ENCODE measurements at places on chromosomes 5 and 9.

DNA sequence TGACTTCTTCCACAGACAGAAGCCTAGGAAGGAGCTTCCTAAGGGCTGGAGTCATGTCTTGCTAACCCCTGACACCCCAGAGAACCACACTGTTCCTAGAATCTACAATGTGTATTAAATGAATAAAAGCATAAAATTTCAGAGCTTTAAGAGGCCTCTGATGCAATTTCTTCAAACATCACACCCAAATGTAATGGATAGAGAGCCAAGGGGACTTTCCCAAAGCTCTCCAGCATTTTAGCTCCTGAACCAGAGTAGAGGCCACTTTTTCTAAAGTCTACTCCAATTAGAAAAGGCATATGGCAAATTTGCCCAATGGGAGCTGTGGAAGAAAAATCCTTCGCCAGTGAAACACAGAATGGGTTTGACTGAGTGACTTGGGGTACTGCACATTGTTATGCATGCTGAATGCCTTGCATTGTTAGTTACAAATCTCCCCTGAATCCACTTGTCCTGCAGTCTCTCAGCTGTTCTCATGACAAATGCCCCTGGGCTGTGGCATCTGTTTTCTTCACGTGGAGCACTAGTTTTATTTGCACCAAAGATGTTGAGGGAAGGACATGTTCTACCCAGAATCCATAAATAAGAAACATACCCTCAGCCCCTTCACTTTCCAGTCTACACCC, 334.0 kb downstream of the ASTN2 start:
- H3K36me3 ChIP-seq, result no peaks in the 10 kb centered on the region
- H3K4me1 ChIP-seq, result no peaks in the 10 kb centered on the region
- no peaks in the 10 kb centered on the region for H3K27me3 ChIP-seq
- H3K4me3 ChIP-seq, result no peak overlapping the region

- H3K4me3 ChIP-seq, result no peak overlapping the region
- H3K4me1 ChIP-seq, result no peaks in the 10 kb centered on the region
- no peaks in the 10 kb centered on the region for H3K27me3 ChIP-seq
- H3K36me3 ChIP-seq, result no peaks in the 10 kb centered on the region
- no peak overlapping the region for H3K27ac ChIP-seq
- no peak for DNase-seq
Observed at GRCh38 chr5:9490494-9491097, 55.3 kb downstream of the SEMA5A start.

DNA sequence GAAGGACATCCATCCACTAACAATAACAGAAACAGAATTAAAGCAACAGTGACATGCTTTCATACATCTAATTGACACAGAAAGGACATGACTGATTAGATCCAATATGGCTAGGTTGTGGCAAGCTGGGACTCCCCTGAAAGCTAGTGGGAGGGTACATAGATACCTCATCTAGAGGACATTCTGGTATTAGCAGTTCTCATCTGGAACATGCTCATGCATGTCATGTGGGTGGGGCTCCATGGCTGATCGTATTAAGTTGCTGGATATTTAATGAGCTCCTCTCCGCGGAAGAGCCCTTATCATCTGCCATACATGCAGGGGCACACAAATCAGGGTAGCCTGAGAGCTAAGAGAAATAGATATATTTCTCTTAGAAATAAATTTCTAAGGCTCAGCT, 358.9 kb downstream of the ICE1 start:
- peaks cover 2% of the 10 kb centered on the region for H3K36me3 ChIP-seq
- no peak overlapping the region for H3K27ac ChIP-seq
- no peaks in the 10 kb centered on the region for H3K27me3 ChIP-seq
- H3K4me1 ChIP-seq, result no peaks in the 10 kb centered on the region
- H3K4me3 ChIP-seq, result no peak overlapping the region

GRCh38 chr5:179115307-179115706, 55.1 kb downstream of the ZNF354C start:
- DNase-seq, result no peak
- H3K27me3 ChIP-seq, result no peaks in the 10 kb centered on the region
- no peak overlapping the region for H3K27ac ChIP-seq
- no peaks in the 10 kb centered on the region for H3K4me1 ChIP-seq
- H3K36me3 ChIP-seq, result no peaks in the 10 kb centered on the region

- peaks cover 24% of the 10 kb centered on the region for H3K4me1 ChIP-seq
- H3K4me3 ChIP-seq, result no peak overlapping the region
- H3K36me3 ChIP-seq, result no peaks in the 10 kb centered on the region
Observed at GRCh38 chr9:104745852-104746251, 1.6 kb upstream of the NIPSNAP3A start.

- H3K27me3 ChIP-seq, result peaks cover 4% of the 10 kb centered on the region
- H3K36me3 ChIP-seq, result peaks cover 2% of the 10 kb centered on the region
- no peak for DNase-seq
- peaks cover 5% of the 10 kb centered on the region for H3K4me1 ChIP-seq
- H3K27ac ChIP-seq, result no peak overlapping the region
- H3K4me3 ChIP-seq, result no peak overlapping the region
Observed at GRCh38 chr5:132280371-132281240, 13.6 kb upstream of the SLC22A4 start.

DNA sequence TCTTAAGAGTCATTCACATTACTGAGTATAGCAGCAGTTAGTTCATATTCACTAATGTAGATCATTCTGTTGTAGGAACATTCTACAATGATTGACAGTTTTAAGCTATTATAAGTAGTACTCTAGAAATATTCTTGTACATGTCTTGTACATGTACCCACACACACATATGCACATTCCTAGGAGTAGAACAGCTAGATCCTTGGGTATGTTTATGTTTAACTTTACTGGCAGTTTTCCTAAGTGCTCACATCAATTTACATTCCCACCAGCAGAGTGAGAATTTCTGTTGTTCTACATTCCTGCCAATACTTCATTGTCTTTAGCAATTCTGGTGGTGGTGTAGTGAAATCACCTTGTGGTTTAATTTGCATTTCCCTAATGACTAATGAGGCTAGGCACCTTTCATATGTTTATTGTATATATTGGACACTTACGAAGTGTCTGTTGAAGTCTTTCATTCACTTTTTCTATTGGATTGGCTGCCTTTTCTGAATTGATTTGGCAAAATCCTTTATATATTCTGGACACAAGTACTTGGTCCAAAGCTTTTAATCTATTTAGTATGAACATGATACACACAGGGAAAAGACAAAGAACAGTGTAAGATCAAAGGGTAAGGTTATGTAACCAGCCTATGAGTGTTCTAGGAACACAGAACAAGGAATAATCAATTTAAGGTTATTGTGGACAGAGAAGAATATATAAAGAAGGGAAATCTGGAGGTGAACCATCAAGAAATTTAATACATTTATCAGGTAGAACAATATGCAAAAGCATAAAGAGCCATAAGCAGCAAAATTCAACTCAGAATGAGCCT, 95.6 kb downstream of the MLLT3 start:
- H3K27ac ChIP-seq, result no peak overlapping the region
- DNase-seq, result no peak
- H3K36me3 ChIP-seq, result no peaks in the 10 kb centered on the region
- peaks cover 6% of the 10 kb centered on the region for H3K4me1 ChIP-seq

- H3K4me3 ChIP-seq, result peak overlapping the region; percentile 80
- H3K4me1 ChIP-seq, result peaks cover 12% of the 10 kb centered on the region
- peaks cover 2% of the 10 kb centered on the region for H3K36me3 ChIP-seq
- no peak overlapping the region for H3K27ac ChIP-seq
- peak; percentile 20 for DNase-seq
Observed at GRCh38 chr9:84140535-84141101, 160.0 kb downstream of the RMI1 start.

DNA sequence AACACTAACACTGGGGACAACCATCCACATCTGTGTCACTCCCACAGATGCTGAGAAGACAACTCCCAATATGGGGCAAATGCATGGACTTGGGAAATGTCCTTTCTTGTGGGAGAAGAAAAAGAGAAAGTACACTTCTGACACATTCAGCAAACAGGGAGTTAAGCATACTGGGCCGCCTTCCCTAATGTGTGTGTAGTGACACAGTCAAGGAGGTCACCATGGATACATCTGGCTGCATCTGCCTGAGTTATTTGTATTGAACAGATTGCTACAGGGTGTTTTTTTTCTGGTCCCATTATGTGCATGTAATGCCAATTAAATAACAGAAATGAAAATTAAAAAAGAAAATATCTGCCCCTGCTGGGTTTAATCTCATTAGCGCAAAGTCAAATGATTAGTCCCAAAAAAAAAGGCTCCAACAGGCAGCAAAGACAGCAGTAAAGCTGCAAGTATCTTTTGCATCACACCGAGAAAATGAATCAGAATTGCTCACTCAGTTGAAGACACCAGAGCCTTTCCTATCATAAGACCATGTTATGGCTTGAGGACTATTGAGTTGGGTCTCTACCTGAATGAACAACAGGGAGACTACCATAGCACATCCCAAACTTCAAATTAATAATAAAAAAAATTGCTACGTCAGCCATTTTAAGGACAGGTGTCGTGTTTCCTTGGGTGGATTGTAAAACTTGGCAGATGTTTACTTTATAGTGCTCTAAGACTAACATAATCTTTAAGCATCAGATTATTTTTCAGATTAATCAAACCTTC, 395.9 kb downstream of the DTWD2 start:
- H3K27me3 ChIP-seq, result no peaks in the 10 kb centered on the region
- no peak for DNase-seq
- no peak overlapping the region for H3K27ac ChIP-seq
- no peaks in the 10 kb centered on the region for H3K4me1 ChIP-seq

GRCh38 chr9:87306006-87306405, 191.7 kb upstream of the DAPK1 start:
- no peak overlapping the region for H3K27ac ChIP-seq
- H3K4me3 ChIP-seq, result no peak overlapping the region
- no peaks in the 10 kb centered on the region for H3K4me1 ChIP-seq
- no peak for DNase-seq
- H3K36me3 ChIP-seq, result no peaks in the 10 kb centered on the region

DNA sequence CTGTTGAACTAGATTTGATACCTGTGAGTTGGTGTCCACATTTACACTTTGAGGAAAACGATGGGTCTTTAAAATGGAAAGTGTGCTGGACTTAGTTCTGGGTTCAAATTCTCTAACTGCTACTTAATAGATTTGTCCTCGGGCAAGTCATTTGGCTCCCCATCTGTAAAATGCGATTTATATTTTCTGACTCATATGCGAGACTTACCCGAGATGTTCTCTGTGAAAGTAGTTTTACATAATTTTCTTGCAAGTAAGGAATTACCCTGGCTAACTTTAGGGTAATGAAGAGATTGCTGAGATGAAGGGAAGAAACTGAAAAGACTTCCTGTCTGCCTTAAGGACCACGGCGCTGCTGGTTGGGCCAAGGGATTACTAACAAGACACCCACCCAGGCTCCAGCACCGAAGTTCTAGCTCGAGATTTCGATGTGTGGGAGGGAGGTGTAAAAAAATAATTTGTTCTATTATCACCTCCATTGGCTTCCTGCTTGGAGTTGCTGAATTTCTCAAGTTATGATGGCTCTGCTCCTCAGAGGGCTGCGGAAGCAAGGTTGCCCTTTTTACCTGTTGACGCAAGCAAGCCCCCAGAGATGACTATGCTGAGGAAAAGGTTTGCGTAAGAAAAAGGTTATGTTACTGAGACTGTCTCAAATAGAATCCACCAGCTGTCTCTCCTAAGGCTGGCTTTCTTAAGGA, 24.1 kb downstream of the PCSK1 start:
- no peak for DNase-seq
- no peaks in the 10 kb centered on the region for H3K4me1 ChIP-seq
- H3K4me3 ChIP-seq, result no peak overlapping the region
- no peak overlapping the region for H3K27ac ChIP-seq
- peaks cover 1% of the 10 kb centered on the region for H3K27me3 ChIP-seq
- H3K36me3 ChIP-seq, result no peaks in the 10 kb centered on the region

DNA sequence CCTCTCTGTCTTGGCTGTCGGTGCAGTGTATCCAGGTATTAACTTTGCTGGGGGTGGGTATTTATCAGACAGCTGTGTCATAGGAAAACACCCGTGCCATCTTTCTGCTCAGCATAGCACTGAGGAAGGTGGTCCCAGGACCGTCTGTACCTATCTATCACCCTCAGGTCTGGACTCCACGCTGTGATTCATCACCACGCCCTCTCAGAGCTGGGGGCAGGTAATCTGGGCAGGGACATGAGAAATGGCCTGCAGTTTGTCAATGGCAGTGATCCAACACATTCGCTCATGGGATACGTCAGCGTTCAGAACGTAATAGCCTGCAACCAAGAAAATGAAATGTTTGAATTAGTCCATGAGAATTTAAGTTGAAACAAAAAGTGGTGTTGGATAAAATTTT, 151.6 kb upstream of the MAP1B start:
- H3K27me3 ChIP-seq, result peaks cover 7% of the 10 kb centered on the region
- H3K27ac ChIP-seq, result no peak overlapping the region
- H3K4me1 ChIP-seq, result no peaks in the 10 kb centered on the region
- DNase-seq, result no peak
- H3K36me3 ChIP-seq, result no peaks in the 10 kb centered on the region
- no peak overlapping the region for H3K4me3 ChIP-seq

All from memory B cell (primary cell).